ENCODE measurements at places on chromosomes 6 and 20.

- no peak for DNase-seq
These were observed 2.0 kb downstream of the FGD2 start for GRCh38 chr6:37007340-37008043.

DNA sequence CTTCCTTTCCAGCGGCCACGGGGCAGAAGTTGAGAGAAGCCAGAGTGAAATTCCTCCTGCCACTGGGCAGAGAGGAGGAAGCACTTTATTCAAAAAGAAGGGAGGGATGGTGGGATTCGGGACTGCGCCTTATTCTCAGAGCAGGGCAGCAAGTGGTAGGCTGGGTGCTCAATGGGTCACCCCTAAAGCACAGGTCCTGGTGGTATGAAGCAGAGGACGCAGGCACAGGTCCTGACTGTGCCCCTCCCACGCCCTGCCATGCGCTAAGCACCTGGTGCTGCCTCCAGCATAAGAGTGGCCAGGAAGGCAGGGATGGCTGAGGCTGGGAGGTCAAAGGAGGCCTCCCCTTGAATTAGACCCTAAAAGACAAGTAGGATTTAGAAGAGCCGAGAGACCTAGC is 4.9 kb upstream of the GRM4 start:
- no peak for DNase-seq

DNA sequence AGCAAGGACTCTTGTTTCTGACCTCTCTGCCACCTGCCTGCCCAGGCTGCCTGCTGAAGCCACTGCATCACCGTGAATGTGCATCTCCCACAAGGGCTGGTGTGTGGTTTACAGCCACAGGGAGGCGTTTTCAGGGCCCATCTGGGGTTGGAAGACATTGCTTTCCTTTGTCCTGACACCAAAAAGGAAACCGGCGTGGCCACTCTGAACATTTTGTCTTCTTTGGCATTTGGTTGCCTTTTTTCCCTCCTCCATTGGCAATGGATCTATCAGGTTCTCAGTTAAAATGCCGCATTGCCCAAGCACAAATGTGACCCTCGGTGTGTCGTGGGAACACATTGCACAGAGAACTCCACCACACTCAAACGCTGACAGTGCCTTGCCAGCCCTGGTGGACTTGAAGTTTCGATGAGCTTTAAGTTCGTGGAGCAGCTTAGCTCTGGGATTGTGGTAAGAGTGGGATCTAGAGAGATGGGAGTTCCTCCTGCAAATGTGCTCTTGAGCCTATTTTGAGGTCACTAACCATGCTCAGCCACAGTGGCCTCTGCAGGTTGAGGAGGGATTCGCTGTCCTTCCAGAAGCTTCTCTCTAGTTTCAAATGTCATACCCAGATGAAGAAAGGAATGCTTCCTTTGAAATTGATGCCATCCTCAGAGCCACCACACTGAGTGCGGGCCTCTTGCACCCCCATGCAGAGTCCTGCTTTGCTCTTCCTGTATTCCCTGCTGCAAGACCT is 14.8 kb upstream of the PCK1 start:
- no peak for DNase-seq

DNA sequence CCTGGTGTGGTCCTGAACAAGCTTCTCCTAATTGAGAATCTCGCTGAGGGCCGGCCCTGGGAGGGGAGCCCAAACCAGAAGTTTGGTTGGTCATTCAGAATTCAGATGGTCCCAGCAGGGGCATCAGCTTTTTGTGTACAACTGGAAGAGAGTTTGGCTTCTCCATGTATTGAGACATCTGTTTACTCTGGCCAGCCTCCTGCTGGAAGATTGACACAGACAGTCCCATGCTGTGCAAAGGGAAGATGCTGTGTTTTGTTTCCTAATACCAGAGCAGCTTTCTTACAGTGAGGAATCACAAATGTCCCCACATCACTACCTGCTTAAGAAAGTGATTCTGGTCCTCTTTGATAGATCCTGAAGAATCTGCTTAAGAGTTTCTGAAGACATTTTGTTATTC is 97.8 kb downstream of the PLEKHG1 start:
- peak; percentile 23 for DNase-seq

DNA sequence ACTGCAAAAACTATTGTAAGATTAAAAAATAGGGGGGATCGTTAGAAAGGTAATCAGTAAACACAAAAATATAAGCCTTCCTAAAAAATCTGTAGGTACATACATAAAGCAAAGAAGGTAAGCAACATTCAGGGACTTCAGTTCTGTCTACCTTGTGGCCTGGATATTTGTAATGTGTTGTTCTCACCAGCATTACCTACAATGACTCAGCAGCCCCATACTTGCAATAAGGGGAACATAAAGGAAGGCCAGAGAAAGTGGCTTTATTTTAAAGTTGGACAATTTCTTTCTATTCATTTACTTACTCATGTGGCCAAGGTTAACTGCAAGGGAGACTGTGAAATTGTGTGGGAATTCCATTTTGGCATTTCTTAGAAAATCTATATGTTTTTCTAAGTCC is 277.2 kb upstream of the PREP start:
- DNase-seq, result no peak

DNA sequence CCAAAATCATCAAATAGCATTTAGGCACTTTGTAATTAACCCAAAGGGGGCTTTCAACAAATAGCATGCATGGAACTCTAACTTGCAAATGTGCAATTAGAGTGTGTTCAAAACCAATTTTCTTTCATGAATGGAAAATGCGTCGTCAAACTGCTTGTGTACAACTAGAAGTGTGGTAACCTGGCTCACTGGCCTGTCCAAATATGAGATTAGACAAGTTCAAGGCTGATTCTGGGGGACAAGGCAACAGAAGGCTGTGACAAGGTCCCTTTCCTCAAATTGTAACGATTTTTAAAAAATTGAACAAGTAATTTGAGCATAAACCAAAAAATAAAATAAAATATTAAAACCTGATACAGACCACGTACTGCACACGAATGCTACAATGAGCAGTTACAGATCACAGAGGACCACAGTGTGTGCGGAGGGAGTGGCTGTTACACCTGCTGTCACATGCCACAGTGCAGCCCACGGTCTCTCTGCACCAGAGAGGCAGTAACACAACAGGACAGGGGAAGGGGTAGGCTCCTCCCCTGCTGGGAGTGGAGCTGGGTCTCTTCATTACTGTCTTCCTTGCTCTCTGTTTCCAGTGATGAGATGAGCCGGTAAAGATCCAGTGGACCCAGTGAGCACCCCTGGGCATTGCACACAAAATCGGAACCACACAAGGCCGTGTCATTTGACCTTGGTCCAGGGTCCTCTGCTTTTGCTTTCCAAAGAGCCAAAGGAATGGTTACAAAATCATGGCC is 252.2 kb upstream of the PDE10A start:
- DNase-seq, result no peak

DNA sequence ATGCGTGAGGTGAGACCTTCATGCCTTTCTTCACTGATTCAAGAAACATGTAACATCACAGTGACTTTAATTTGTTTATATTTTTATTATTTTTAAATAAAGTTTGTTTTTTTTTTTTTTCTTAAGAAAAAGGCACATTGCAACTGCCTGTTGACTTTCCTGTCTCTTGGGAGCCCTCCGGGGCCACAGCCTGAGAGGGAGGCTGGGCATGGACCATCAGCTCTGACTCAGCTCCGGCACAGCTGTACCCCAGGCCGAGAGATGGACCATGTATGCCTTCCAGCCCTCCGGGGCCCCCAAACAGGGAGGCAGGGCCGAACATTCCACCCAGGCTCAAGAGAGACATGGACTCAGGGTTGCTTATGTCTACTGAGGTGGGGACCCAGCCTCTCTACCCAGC is 99.9 kb downstream of the NFATC2 start:
- DNase-seq, result no peak

DNA sequence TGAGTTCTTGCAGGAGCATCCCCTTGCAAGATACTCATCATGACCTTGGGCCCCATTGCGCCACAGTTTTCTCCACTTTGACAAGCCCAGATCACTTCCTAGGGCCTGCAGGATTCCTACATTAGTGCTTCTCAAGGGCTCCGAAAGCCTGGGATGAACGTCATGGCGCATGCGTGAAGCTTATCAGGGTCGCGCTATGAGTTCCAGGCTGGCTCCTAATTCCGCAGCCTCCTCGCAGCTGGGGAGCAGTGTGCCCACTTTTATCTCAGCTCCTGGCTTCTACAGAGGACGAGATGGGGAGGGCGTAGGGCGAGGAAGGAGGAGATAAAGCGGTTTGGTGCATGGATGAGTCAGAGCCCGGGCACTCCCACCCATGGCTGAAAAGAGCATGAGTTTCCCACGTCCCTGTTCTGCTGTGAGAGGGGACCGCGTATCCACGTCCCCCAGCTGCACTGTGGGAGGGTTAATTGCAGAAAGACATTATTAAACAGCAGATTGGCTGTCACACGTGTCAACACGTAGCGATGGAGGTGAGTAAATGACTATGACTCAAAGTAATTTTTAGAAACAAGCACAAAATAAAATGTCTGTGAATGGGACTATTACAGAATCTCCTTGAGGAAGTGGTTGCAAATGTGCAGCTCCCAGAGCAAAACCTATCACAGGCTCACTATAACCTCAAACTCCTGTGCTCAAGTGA is 72.9 kb upstream of the DSP start:
- no peak for DNase-seq

GRCh38 chr20:41406353-41406752 is 39.7 kb upstream of the EMILIN3 start:
- DNase-seq, result no peak

DNA sequence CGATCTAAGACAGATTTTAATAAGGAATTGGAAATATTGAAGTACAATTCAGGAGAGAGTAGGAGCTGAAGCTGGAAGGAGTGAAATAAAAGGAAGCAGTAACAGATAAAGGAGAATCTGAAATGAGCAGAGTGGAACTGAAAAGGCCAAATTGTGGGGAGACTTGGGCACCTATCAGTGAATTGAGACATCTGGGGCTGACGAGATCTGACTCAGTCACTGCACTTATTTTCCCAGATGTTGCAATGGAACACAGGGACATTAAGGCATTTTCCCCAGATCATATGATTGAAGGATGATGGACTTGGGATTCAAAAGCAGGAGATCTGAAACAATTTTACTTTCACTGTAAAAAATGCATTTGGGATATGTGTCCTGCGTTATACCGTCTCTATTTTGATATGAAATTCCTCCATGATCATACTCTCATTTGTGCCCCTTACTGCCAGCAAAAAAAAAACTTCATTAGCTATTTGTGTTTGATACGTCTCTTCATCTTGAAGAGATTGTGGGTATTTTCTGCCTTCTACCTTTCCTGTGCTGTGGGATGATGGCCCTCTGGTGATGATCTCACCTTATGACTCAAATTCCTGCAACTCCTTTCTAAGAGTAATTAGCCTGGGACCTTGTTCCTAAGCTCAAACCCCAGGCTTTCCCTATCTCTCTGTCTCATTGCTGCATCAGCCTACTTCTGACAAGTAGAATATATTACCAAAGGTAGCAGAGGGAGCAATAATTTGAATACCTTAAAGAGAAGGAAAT is 278.5 kb upstream of the MAN1A1 start:
- no peak for DNase-seq

- DNase-seq, result no peak
These were observed 106.7 kb upstream of the RREB1 start for GRCh38 chr6:7000825-7001777.

- DNase-seq, result no peak
These were observed 16.5 kb downstream of the TNFAIP3 start for GRCh38 chr6:137883400-137884148.

- no peak for DNase-seq
These were observed 123.6 kb upstream of the SLC35B3 start for GRCh38 chr6:8558953-8559352.

GRCh38 chr6:127578900-127579299 is 1.9 kb downstream of the C6orf58 start:
- no peak for DNase-seq

All from NCI-H2171 (cell line).